ENCODE measurements at places on chromosomes 7 and 10.

GRCh38 chr7:14973712-14974428, 71.3 kb upstream of the DGKB start:
- DNase-seq: no peak

- DNase-seq: no peak
These were observed 29.6 kb downstream of the PCBD1 start for GRCh38 chr10:70858759-70859158.

DNA sequence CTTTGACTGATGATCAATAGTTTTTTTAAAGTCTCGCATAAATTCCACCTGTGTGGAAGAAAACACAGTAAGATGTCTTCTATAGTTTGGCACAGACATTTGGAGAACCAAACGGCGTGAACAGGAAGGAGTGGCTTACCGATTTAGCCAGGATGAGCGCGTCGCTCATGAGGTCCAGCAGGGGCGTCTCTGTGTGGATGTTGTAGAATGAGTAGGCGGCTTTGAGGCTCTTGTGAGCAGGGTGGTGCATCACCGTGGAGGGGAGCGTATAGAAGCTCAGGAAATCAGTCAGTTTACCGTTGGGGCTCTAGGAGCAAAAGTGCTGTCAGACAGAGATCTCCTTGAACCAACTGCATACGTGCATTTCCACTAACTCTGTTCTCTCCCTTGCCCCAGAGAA, 15.5 kb downstream of the RPP38 start:
- DNase-seq: peak; percentile 12

DNA sequence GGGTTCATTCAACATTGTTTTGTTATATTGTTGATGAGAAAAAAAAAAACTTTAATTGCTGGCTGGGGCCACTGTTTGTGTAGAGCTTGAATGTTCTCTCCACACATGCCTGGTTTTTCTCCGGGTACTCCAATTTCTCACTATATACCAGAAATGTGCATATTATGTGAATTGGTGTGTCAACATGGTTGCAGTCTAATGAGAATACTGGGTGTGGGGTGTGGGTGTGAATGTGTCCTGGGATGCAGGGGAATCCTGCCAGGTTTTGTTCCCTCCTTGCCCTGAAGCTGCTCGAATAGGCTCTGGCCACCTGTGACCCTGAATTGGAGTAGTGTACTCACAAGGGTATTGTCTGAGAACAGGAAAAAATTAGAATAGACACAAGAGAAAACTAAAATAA, 81.4 kb downstream of the VIM start:
- DNase-seq: no peak

GRCh38 chr7:88337572-88337971, 30.9 kb upstream of the STEAP4 start:
- DNase-seq: no peak

DNA sequence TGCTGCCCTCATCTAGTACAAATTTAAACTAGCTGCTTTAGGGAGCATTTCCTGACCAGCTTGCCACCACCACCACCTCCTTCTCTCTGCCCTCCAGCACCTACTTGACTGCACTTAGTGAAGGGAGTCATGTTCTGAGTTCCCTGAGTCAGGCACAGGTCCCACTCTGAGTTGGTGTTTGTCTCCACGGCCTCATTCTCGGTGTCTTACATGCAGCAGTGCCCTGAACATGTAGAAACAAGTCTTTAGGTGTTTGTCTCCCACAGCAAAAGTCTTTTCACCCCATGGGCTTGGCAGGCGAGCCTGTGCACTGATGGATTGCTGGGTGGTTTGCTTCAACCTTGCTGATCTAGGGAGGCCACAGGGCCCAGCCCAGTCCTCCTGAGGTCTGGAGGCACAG, 16.9 kb downstream of the TSPAN14 start:
- DNase-seq: no peak

DNA sequence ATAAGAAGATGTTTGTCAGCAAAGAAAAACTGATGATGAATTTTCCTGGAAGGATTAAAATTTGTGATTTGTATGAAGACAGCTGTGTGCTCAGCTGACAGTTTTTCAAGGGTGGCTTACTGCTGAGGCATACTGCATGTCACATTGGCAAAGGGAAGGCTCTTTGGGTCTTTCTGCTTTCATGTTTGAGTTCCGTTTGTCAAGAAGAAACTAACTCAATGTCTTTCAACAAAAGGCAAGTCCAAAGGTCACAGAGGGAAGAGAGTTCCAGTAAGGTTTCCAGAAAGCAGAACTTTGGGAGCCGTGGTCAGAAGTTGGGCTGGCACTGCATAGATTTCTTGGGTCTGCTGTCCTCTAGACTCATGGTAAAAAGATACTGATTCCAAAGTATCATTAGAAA, 16.9 kb downstream of the DYDC2 start:
- DNase-seq: no peak

- peak; percentile 1 for DNase-seq
These were observed 249.0 kb upstream of the PPP2R2D start for GRCh38 chr10:131651674-131652437.

DNA sequence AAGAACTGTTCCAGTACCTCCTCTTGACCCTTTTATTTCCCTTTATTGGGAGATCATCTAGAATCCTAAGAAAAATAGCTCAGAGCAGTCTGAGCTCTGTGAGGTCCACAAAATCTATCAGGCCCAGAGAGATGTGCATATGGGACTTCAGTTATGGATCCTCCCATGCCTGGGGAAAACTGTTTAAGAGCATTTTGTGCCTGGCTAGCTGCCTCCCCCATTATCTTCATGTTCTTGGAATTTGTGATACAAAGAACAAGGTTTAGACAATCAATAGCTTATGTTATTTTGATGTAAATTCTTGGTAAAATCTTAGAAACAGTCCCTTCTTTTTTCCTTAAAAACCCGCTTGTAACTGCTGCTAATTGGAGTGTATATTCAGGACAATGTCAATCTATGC, 75.2 kb downstream of the USP6NL start:
- no peak for DNase-seq

GRCh38 chr10:102537367-102537766, 33.6 kb downstream of the SUFU start:
- no peak for DNase-seq

DNA sequence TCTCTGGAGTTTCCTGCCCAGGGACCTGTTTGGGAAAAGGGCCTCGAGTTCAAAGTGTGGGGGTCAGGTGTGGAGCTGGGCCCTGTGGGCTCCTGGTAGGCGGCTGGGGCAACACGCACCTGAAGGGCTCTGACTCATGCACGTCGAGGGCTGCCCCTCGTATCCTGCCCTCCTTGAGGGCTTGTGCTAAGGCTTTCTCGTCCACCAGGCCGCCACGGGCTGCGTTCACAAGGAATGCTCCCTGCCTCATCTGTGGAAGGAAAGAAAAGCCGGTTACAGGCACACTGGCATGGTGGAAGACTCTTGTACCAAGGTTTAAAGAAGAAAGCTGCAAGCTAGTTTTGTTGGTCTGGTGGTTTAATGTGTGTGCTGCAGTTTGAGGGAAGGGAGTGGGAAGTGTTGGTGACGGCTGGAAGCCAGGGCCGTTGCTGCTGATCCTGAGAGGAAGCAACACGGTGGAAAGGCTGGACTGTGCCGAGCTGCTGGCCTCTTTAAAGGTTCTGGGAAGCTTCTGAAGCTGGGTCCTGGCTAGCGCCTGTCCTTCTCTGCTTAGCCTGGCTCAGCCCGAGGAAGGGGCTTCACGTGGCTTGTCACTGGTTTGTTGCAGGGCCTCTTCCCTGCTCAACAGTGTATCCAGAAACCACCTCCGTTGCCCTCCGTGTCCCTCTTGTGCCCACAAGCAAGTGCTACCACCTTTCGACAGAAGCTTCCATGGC, 52.0 kb downstream of the ZRANB1 start:
- DNase-seq: no peak

DNA sequence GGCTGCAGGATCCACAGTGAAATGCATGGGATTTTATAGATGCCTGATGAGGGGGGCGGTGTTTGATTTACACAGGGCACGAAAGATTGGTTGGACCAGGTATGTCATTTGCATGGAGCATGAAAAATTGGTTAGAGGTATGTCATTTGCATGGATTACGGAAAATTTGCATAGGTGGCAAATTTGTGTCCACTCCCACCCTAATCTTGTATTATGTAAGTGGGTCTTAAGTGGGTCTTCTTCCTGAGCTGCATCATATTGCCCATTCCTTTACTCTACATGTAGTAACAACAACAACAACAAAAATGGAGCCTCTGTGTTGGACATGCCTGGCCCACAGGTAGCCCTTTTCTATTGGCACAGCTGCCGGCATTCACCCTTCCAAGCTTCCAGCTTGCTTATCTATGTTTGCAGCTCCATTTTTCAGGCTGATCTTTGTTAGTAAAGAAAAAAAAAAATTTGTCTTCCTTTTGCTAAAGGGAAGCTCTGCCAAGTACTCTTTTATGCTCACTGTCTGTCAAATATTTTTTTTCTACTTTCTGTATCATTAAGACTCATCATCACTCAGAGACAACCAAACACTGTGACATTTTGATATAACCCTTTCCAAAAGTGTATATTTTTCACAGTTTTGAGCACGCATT, 10.3 kb upstream of the ZNF273 start:
- DNase-seq: peak; percentile 61

DNA sequence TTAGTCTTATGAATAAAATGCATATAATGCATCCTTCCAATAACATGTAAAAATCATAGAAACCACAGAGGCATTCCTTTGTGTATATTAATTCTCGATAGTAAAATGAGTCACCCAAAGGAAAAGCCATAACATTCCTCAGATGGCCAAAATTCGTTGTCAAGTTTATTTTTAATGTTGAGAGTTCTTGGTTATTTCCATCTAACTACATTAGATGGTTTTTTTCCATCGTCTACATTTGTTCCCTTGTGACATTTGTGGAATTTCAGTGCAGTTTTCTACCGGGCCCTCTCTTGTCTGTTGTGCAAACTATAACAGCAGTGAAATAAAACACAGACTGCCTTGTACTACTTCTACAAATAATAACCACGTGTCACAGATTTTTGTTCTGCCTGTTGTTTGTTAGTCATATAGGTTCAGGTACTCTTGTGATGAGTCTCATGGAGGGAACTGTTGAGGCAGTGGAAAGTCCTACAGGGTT, 54.7 kb upstream of the CCAR1 start:
- DNase-seq: no peak

DNA sequence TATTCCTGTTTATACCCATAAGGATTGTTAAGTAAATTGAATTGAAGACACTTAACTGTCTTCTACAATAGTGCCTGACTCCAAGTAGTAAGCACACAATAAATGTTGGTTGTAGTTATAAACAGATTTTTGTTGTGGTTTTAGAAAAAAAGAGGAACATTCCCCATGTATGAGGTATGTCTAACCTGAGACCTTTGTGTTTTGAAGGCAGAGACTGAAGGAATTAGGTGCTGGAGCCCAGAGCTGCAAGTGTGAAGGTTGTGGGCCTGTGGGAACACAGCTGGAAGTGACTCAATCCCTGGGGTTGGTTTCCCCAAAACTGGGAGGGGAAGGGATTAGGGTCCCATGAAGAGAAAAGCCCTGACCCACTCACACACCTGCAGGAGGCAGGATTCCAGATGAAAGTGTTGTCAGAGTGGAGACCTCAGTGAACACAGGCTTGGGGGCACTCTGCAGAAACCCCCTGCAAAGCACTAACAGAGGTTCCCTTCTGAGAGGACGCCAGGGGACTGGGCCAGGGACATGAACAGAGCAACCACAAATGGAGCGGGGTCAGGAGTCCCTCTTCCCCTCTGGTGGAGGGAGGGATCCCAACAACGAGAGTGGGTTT, 265.1 kb upstream of the KLF14 start:
- DNase-seq: no peak

GRCh38 chr7:29119538-29119937, 26.8 kb downstream of the CPVL start:
- DNase-seq: no peak

DNA sequence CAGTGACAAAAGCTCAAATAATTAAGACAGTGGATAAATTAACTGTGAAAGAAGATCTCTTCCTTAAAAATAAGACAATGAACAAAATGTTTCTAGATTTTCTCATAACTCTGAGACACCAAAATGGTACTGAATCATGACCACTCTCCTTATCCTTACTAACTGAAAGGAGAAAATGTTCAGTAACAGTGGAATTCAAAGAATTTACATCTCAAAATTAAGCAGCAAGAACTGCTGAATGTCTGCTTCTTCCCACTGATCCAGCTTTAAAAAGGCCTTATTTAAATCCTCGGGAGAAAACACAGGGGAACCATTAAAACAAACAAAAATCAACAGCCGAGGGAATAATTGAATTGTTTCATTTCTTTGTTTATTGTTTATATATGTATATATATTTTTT, 27.3 kb upstream of the PLXDC2 start:
- no peak for DNase-seq

- no peak for DNase-seq
These were observed 24.9 kb upstream of the GSAP start for GRCh38 chr7:77441046-77441445.

DNA sequence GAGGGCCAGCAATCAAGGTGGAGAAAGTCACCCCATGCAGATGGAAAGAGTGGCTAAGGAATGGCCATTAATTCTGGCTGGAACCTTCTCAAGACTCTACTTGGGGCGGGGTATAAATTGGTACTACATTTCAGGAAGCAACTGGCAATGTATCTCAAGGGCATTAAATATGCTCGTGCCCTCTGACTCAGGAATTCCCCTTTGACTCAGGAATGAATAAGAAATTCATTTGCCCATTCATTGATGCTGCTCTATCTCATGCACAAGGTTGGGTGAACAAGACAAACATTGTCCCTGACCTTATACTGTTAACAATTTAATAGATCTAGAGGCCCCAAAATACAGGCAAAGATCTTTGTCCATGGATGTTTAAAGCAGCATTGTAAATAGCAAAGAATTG, 188.1 kb downstream of the MYOF start:
- no peak for DNase-seq

- no peak for DNase-seq
These were observed 86.9 kb upstream of the MTPN start for GRCh38 chr7:136064081-136064480.

- DNase-seq: no peak
These were observed 13.9 kb downstream of the ADK start for GRCh38 chr10:74164716-74165529.

DNA sequence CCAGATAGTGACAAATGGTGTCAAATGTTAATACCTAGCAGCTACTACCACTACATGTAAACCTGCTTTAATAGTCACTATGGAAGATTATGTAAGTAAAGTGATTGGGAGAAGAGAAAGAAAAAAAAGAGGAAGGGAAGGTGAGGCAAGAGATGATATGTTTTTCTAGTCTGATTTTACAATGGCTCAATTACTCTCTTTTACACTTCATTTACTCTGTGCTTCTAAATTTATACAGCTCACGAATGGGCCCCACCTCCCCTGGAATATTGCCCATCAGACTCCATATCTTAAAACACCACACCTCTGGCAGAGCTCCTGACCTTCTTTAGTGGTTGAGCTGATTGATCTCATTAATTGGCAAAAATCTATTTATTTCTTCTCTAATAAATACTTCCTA, 28.0 kb upstream of the IKZF1 start:
- peak; percentile 83 for DNase-seq

- DNase-seq: no peak
These were observed 28.9 kb downstream of the CDK14 start for GRCh38 chr7:90625051-90625450.

GRCh38 chr7:149070372-149071125, 20.0 kb downstream of the ZNF786 start:
- no peak for DNase-seq

- no peak for DNase-seq
These were observed 667.1 kb downstream of the INHBA start for GRCh38 chr7:41035794-41036193.

- no peak for DNase-seq
These were observed 45.4 kb upstream of the PRKCQ start for GRCh38 chr10:6625428-6625827.
